Ascending aorta (tissue), 2 donors: ENCODE measurements at places on chromosomes 5 and 9. TPM values are rescaled to one million over a fixed set of nuclear protein-coding genes. Genes with fewer than 3 reads are reported as not detected.

Gene DEPDC1B
- 2.4 TPM for total RNA-seq

DNA sequence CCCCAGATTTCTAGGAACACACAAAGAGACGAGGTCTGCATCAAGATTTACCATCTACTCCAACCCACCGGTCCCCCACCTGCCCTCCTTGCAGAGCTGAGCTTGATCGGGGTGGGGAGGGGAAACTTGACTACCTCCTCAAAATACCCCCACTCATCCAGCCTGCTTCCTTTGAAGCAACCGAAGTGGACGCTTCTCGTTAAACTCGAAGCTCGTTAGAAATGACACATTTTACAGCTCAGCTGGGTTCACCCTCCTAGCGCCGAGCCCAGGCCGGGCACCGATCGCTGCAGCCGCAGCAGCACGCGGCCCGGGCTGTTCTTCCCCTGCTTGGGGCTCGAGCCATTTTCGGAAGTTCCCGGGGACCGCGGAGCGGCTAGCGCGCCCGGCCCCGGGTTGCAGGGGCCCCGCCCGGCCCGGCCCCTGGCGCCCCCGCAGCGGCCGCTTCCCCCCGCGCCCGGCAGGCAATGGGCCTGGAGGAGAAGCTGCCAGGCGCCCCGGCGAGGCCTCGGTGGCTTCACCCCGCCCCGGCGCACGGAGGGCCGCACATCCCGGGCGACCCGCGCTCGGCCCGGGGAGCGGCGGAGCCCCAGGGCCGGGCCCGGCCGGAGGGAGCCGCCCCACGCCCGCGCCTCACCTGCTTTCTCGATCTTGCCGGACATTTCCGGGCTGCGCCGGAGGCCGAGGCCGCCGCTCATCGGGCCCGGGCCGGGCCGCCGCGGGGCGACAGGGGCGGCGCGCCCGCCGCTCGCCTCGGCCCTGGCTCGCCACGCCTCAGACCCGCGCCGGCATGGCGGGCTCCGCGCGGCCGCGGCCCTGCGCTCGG is 530 bp downstream of the RAPGEF1 start:
- no peak for DNase-seq

Gene GGTA1
- total RNA-seq, result 2.6 TPM

GRCh38 chr9:133170716-133171115 is 7.0 kb upstream of the GBGT1 start:
- DNase-seq, result peak; percentile 27

Gene SUSD3
- total RNA-seq, result not detected

- peak; percentile 74 for DNase-seq
Observed at GRCh38 chr5:95620030-95620869, at the start of gene GPR150. Gene GPR150 (plus strand): TSS chr5:95620087. CDS start chr5:95620276, 189 bp downstream.

DNA sequence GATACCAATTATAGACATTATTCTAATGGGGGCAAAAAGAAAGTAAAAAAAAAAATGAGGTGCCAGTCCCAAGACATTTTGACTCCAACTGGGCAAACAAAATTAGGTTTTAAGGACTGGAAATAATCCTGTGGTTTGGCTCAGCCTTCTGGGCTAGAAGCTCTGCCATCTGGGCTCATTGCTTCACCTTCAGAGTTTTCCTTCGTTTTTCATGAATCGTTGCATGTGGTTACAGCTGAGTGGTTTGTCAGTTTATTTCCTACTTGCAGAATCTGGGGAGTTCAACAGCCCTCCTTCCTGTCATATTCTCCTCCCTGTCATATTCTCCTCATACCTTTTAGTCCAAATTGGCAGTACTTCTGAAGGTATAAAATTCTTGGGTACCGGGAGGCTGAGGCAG is 12.0 kb downstream of the UGT3A2 start:
- DNase-seq, result no peak

DNA sequence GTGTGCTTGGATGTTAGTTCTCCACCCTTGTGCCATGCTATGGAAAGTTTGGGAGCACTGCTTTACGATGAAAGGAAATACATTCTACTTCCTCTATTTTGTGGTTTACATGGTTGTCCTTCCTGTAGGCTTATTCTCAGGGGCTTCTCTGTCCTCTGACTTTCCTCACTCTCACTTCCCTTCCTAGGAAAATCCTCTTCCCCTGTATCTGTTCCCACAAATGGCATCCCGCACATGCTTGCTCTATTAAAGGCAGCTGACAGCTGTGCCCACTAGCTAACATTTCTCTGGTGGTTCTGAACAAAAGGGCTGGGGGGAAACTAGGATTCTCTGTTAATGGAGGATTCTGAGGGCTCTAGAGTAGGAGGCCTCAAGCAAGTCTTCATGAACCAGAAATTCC is 52.4 kb downstream of the FAM170A start:
- no peak for DNase-seq

DNA sequence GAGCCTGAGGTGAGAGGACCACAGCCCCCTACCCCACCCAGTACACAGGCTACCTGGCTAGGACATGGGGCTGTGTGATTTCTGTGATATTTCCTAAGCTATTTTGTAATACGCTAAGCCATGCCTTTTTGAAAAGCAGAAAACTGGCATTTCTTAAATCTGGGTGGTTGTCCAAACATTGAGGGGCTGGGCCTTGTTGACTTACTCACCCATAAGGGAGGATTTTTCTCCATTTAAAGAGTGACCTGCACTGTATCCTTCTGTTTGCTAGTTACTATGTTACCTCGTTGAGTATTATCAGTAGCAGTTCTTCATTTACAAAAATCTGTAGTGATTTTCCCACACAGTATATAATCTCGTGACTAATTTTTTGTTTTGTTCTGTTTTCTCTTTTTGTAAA is 117.5 kb upstream of the OTULINL start:
- DNase-seq, result no peak

Gene CAMK4
- total RNA-seq, result under 0.01 TPM

GRCh38 chr9:94643176-94643575 is 3.9 kb upstream of the FBP1 start:
- no peak for DNase-seq

GRCh38 chr5:172942556-172942955 is 16.7 kb upstream of the RPL26L1 start:
- DNase-seq, result no peak

GRCh38 chr5:169350016-169350415 is 49.1 kb upstream of the SLIT3 start:
- DNase-seq, result no peak

Gene POLR3G
- 1.5 TPM for total RNA-seq

GRCh38 chr9:124312290-124313265 is 54.8 kb downstream of the NEK6 start:
- no peak for DNase-seq

Gene GPX3
- total RNA-seq, result 2,056 TPM

GRCh38 chr5:68420476-68421344 is 205.2 kb downstream of the PIK3R1 start:
- no peak for DNase-seq

Gene RABL6
- 70.9 TPM for total RNA-seq

DNA sequence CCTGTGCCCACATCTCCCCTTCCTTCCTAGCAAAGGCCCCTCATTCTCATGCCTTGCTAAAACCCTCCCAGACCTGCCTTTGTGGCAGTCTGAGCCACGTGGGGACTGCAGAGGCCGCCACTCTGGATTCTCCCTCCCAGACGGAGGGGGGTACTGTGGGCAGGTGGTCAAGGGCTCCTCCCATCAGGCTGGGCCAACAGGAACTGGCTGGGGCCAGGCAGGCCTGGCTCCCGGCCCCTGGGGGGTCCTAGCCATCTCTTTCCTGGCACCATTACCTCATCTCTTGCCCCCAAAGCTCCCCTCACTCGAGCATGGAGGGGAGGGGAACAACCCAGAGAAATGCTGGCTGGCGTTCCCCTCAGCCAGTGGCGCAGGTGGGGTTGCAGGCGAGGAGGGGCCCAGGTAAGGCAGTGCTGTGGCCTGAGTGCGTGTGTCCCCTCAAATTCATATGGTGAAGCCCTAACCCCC is 88.6 kb downstream of the ZNF354C start:
- no peak for DNase-seq

GRCh38 chr5:74617202-74617601 is 23.3 kb downstream of the ENC1 start:
- DNase-seq, result no peak

DNA sequence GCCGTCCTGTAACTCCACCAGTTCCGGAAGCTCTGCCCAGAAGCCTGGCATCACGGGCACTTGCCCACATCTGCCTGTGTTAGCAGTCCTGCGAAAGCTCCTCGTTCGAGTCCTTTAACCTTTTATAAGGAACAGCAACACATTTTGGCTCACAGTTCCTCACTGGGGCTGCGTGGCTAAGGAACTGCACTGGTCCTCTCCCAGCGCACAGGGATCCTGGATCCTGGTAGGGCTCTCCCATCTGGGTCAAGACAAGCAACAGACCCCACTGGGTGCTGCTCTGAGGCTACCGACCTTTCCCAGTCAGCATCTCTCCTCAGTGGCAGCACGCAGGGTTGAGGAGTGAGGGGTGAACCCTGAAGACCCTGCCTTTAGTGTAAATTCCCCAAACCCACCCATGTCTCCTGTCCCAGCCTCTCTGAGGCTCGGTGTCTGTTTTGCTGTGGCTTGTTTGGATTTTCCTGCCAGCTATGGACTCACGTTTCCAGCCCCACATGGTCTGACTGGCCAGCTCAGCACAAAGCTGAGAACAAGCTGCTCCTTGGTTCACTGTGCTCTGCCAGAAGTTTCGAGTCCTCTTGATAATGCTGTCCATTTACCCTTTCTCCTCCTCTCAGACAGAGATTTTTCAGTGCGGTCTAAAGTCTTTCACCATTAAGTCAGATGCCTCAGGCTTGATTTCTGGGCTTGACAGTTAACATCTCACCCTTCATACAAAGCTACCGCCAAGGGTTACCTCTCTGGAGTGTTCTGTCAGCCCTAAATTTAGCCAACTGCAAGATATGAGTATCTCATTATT is 80.0 kb downstream of the AK8 start:
- no peak for DNase-seq

Gene TRPM3
- total RNA-seq, result 3.3 TPM

Gene GABRA1
- not detected for total RNA-seq

DNA sequence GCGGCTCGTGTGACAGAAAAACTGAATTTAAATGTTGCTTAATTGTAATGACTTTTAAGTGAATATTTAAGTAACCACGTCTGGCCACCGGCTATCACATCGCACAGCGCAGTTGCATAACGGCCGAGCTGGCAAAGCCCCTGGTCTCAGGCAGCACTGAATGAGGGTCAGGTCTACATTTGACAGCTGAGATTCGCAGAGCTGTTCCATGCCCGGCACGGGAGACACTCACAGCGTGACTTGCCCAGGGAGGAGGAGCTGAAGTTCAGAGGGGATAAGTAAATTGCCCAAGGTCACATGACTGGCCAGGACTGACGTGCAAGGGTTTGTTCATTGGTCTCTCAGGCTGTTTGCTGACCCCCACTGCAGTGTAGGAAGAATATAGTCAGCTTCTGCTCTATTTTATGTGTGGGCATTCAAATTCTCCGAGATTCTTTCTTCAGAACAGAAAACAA is 17.4 kb upstream of the COL5A1 start:
- no peak for DNase-seq

GRCh38 chr5:98464737-98465330 is 308.6 kb upstream of the RGMB start:
- no peak for DNase-seq
